H4 (cell line): ENCODE measurements at places on chromosomes 1 and 21. TPM values are rescaled to one million over a fixed set of nuclear protein-coding genes. Genes with fewer than 3 reads are reported as not detected.

GRCh38 chr1:53467391-53467790 is 8.2 kb downstream of the DMRTB1 start:
- DNase-seq, result no peak

DNA sequence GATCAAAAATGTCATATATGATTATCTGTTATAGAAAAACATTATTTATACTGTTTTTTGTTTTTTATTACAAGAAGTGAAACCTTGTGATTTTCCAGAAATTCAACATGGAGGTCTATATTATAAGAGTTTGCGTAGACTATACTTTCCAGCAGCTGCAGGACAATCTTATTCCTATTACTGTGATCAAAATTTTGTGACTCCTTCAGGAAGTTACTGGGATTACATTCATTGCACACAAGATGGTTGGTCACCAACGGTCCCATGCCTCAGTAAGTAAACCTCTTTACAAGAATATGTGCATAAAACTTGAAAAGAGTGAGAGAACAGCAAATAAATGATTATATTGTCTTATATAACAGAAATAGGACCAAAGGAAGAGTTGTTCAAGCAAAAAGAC is 14.5 kb downstream of the CFHR4 start:
- no peak for DNase-seq

DNA sequence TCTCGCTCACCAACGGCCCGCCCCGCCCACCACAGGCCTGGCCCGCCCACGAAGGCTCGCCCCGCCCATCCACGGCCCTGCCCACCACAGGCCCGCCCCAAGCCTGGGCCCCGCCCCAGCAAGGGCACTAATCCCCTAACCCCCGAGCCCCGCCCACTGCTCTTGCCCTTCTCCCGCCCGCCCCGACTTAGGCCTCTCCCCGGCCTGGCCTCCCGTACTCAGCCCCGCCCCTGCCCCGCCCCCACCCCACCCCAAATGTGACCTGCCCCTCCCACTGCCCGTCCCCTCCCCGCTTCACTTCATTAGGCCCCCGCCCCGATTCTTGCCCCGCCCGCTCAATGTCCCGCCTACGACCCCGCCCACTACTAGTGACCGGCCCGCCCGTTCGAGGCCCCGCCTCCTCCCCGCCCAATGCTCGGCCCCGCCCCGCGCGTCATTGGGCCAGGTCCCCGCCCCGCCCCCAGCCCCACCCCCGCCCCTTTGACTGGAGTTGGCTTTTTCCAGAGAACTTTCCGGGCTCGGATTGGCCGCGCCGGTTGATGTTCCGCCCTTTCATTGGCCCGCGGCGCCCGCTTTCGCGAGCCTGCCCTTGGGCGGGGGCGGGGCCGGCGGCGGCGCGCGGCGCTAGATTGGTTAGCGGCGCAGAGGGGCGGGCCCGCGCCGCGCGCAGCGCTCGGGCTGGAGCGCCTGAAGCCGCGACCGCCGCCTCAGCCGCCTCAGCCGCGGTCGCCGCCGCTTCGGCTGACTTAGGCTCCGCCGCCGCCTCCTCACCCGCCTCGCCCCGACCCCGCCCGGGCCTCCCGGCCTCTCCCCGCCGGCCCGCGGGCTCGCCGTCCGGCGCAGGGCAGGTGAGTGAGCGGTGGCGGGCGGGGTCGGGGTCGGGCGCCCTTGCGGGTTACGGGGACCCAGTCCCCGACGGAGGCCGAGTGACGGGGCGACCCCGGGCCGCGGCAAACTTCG is at the start of gene PCBP3:
Gene PCBP3, plus strand, starts transcription at position 705 of the 960 bp plus-strand sequence. CDS start 206,361 bp downstream, outside the sequence.
- DNase-seq, result peak; percentile 74

DNA sequence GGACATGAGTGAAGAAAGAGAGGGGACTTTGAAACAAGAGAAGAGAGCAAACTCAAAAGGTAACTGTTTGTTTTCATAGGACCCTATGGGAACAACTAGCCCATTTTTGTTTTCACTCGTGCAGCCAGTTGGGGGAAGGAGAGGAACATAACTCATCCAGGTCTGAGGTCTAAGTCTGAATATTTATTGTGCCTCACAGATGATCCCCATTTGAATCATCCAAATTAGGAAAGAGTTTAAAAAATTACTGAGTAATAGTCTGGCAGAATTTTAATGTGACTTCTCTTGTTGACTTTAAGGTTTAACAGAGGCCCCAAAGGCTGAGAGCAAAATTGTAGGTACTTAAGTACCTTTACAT is 10.4 kb upstream of the TSPAN2 start:
- DNase-seq, result no peak

GRCh38 chr1:40130892-40131291 is 30.3 kb upstream of the RLF start:
- DNase-seq, result no peak

- peak; percentile 21 for DNase-seq
These were observed 2.1 kb downstream of the KIF26B start for GRCh38 chr1:245156736-245157505.

The TMEM167B gene
- 22.3 and 27.2 TPM in 2 replicates for total RNA-seq

The OR6K3 gene
- total RNA-seq, result not detected in 2 replicates

The KCNE2 gene
- total RNA-seq, result not detected in 2 replicates
